ENCODE measurements at places on chromosomes 13 and 19. TPM values are rescaled to one million over a fixed set of nuclear protein-coding genes. Genes with fewer than 3 reads are reported as not detected.

- DNase-seq = no peak
These were observed 46.0 kb downstream of the GARRE1 start for GRCh38 chr19:34300380-34300779.

GRCh38 chr13:102751886-102752285, 21.7 kb downstream of the TEX30 start:
- no peak for DNase-seq

ZNF784 gene
- 5.1 TPM for total RNA-seq

PHF11 gene
- total RNA-seq = 58.4 TPM

Measured in aorta (tissue), 5 donors.